Activated CD4-positive, CD25-positive, alpha-beta regulatory T cell treated with anti-CD3 and anti-CD28 coated beads, Interleukin-2, amount 50 U/mL, for 24 hours (primary cell): ENCODE measurements at places on chromosomes 3 and 15.

GRCh38 chr3:114857299-114857701 is 289.8 kb downstream of the ZBTB20 start:
- ATAC-seq = no peak

- ATAC-seq = peak; percentile 85
These were observed 45.2 kb upstream of the RASA2 start for GRCh38 chr3:141441381-141442364.

DNA sequence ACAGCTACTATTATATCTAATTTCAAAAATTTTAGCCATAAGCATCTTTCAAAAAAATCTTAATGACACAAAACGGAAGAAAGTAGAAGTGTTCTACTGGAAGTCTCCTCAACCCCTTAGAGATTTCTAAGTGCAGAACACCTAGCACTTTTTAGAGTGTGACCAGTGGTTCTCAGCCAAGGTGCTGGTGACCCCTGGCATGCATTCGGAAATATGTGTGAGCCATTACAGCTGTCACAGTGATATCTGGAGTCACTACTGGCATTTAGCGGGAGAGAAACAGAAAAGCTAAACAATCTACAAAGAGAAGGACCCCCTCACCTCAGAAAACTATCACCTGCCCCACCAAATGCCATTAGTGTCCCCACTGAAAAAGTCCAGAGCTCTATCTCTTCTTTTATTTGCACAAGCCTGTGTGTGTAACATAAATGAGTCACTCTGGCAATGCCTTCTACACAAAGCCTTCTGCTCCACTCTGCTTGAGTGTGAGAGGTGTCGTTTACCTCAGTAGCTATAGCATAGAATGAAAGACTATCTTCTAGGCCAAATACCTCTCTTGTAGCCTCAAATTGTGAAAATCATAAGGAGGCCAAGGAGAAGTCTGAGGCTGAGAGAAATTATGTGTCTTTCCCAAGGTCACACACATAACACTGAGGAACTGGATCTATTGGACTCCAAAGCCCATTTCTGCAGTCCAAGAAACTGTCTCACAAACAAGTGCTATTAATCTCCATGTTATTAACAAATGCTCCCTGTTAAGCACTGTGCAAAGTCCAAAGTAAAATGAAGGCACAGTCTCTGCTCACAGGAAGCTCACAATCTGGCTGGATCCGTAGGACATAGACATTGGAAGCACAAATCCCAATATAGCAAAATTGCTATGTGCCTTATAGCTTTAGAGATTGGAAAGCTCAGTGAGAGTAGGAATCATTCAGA is 28.5 kb upstream of the KCNMB2 start:
- ATAC-seq = no peak

DNA sequence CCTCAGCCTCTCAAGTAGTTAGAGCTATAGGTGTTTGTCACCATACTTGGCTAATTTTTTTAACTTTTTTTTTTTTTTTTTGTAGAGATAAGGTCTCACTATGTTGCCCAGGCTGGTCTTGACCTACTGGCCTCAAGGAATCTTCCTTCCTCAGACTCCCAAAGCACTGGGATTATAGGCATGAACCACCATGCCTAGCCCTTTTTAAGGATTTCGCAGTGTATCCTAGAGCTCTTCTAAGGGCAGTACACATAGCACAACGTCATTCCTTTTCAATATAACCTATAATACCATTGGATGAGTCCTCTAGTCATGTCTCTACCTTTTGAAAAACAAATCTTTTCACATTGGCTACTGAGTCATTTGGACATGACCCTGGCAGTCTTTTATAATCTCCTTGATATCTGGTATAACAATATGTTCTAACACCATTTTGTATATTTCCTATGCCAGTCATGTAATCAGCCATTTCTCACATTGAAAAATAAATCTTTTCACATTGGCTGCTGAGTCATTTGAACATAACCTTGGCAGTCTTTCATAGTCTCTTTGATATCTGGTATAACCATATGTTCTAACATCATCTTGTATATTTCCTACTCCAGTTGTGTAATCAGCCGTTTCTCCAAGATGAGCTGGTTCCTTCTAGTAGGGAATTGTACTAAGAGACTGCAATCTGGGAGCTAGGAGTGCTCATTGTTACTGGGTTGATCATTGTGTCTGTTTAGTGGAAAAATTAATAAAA is 944.7 kb downstream of the MCTP2 start:
- no peak for ATAC-seq

DNA sequence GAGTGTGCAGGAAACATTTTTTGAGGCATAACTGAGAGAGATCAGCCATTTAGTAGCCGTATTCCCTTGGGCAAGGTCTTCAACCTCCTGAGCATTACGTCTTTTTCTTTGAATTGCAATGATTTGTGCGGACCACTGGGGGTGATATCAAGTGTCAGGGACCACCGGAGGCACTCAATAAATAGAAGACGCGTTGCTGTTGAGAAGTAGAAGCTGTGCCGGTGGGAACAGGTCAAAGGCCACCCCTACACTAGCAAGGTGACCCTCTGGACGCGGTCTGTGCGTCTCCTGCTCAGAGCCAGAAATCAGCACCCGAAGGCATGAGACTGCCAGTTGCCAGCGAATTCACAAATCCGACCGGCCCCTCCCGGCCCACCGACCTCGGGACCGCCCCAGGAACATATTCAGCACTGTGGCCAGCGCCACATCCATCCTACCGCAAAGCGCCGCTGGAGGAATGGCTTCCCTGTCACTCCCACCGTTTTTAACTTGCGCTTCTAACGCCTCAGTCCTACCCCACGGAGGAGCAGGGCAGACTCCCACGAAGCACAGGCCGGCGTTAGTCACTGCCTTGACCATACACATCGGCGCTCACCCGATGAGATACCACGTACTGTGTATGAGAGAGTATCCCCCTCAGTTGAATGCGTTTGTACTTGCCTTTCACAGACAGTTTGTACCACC is 1.4 kb upstream of the GHSR start:
- no peak for ATAC-seq

DNA sequence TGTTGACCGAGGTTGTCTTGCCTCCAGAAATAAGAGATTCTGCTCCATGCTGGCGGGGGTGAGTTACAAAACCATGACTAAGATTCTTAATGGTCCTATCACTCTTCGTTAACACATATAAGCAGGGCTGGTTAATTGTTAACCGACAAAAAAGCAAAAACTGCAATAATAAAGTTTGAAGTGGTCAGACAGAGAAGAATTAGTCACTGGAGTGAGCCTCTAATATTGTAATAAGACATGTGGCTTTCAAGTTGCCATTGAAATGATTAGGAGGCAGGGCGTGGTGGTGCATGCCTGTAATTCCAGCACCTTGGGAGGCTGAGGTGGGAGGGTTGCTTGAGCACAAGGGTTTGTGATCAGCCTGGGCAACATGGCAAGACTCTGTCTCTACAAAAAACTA is 78.4 kb upstream of the NR2F2 start:
- no peak for ATAC-seq
